Astrocyte (in vitro differentiated cells and primary cell): ENCODE measurements at places on chromosomes 1 and 21.
A peak's percentile ranks its signal among the peaks of the same experiment; 100 is the strongest.

GRCh38 chr1:91400133-91400725 is 4.4 kb downstream of the HFM1 start:
- no peak for DNase-seq

- DNase-seq: peak; percentile 47
Observed at GRCh38 chr1:168613691-168614231, 37.4 kb downstream of the XCL1 start.

DNA sequence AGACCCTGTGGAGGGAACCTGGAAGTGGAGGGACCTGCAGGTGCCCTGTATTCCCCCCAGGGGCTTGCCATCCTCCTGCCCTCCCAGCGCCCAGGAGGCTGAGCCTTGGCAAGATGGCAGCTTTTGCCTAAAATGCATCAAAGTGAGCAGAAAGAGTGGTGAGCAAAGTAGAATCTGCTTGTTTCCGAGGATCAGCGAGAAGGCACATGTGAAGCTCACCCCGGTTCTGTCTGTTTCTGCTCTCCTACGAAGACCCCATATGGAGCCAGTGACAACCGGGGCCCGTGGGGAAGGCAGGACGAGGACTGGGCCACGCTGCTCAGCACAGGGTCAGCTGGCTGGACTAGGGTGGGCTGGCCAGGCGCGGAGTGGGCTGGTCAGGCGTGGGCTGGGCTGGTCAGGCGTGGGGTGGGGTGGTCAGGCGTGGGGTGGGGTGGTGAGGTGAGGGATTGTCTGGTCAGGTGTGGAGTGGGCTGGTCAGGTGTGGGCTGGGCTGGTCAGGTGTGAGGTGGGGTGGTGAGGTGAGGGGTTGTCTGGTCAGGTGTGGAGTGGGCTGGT is 5.2 kb upstream of the FNDC10 start:
- DNase-seq: no peak

DNA sequence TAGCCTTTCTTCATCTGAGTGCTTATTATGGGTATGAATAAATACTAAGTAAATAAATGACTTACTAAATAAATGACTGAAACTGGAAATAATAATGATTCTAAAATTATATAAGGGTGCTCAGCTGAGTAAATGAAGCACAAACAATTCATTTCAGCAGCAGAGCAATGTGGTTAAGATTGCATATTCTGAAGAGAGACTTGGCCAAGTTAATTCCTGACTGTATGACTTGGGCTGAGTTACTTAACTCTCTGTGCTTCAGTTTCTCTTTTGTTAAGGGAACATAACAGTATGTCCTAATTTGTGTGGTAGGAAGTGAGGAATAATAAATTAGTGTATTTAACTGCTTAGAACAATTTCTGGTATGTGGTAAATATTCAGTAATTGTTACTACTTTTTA is 19.1 kb downstream of the AGL start:
- DNase-seq: peak; percentile 67

DNA sequence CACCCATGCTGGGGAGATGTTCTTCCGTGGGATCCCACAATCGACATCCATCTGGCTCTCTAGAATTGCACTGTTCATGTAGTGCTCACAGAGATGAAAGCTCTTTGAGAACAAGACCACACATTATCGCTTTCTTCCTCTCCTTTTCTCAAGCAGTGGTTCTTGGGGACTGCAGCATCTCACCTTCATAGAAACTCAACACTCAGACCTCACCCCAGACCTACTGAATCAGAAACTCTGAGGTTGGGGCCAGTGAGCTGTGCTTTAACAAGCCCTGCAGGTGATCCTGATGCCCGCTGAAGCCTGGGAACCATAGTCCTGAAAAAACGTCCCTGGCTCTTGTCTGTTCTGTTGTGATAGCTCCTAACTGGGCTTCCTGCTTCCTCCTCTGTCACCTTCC is 251.3 kb upstream of the FGGY start:
- DNase-seq: no peak

- DNase-seq: no peak
Observed at GRCh38 chr1:193634876-193635275, 448.5 kb upstream of the B3GALT2 start.

- no peak for DNase-seq
Observed at GRCh38 chr21:44082648-44083440, 24.4 kb upstream of the PWP2 start.

GRCh38 chr1:8317647-8318381 is at the start of gene SLC45A1:
SLC45A1 (plus strand) TSS chr1:8318114; CDS start chr1:8324330, 6,216 bp downstream.
- DNase-seq: peak; percentile 39

- no peak for DNase-seq
Observed at GRCh38 chr1:39670689-39671088, 1.2 kb downstream of the NT5C1A start.

DNA sequence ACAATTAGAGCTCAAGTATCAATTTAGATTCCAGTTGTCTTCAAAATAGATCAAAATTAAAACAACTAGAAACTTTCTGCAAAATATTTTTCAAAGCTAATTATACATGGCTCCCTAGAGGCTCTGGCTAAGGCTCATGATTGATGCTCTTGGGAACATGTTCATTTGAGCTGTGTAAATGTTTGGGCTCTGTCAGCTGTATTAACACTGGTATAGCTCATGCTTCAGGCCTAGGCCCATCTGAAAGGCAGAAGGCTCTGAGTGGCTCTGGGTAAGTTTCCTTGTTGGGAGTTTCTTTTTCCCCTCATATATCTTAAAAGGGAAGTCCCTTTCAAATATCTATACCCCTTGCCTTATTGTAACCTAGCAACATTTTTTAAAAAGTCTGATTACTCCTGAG is 81.3 kb downstream of the UROD start:
- no peak for DNase-seq

DNA sequence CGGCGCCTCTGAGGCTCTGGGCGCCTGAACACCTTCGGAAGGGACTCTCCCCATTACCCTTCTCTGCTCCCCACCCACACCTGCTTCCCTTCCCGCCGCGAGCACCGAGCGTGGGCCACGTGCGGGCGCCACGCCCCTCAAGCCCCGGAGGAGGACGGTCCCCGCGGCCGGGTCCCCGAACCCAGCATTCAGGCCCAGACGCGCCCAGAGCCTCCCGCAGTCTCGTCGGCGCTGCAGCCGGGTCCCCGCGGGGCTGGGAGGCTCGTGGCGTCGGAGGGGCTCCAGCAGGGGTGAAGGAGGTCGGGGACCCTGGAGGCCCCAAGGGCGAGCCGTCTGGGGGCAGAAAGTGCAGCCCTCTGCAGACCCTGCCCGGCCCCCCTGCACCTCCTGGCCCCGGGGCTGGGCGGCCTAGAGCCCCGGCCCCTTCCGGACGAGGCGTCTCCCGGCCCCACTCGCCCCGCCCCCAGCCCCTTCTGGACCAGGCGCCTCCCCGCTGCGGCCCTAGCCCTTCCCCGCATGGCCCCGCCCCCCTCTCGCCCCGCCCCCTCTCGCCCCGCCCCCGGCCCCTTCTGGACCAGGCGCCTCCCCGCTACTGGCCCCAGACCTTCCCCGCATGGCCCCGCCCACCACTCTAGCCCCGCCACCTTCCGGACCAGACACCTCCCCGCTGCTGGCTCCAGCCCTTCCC is 378 bp upstream of the SMIM1 start:
- peak; percentile 49 for DNase-seq

DNA sequence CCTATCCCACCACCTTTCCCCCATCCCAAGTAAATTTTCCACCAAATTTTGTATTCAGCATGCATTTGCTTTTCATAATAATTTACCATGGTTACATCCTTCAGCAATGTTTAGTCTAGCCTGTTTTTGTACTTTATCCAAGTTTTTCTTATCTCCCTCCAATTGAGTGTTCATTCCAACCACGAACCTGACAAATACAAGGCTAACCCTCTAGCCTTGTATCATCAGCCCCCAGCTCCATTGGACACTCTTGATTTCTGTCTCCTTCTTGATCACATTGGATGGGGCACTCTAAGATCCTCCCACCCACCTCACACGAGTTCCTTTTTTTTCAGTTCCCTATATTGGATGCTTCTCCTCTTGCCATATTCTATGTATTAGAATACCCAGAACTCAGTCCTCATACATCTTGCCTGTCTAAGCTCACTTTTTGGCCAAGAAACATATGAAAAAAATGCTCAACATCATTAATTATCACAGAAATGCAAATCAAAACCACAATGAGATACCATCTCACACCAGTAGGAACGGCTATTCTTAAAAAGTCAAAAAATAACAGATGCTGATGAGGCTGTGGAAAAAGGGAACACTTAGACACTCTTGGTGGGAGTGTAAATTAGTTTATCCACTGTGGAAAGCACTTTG is 40.5 kb upstream of the SLC35F3 start:
- DNase-seq: peak; percentile 72

GRCh38 chr1:159302095-159302494 is at the start of gene FCER1A:
FCER1A (plus strand) TSS chr1:159302336; CDS start chr1:159302365, 29 bp downstream.
- no peak for DNase-seq

- no peak for DNase-seq
Observed at GRCh38 chr1:167509587-167509986, 8.7 kb downstream of the CD247 start.

DNA sequence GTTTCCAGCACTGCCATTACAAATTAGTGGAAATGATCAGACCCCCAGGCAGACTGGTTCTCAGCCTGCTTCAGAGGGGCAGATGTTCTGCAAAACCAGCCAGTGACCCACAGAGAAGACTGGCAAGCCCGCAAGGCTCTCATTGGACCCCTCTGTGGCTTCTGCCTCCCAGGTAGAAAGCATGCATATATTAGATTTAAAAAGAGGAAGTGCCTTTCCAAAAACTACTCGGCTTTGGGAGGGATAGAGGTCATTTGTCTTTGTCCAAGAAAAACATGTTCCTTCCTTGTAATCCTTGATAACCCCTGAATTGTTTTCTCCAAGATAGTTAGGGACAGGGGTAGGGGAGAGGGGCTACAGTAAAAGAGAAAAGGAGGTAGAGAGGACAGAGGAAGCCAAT is 11.8 kb downstream of the HIVEP3 start:
- DNase-seq: no peak

DNA sequence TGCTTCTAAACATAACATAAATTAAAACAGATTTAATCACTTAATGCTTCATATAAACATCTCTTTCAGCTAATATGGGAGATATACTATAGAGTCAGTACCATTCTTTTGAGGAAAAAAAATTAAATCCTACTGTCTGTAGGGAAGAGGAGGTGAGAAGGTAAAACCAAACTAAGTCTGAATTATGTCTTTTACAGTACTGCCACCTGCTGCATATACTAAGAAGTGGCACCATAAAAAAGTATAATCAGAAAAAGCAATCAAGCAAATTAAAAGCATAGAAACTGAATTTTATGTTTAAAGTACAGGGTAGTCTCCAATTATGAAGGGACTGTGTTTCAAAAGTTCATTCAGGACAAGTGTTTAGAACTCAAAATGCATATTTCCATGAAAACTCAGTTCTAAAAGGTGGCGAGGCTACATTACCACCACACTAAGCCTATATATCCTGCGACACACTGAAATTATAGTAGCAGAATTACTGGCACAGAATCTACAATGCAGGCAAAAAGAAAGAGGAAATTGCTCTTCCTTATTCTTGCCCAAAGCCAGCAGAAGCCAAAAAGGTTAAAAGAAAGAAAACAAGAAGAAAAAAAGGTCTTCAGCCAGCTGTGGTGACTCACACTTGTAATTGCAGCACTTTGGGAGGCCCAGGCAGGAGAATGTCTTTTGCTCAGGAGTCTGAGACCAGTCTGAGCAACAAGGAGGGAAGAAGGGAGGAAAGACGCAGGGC is 9.0 kb downstream of the NSL1 start:
- DNase-seq: peak; percentile 45

DNA sequence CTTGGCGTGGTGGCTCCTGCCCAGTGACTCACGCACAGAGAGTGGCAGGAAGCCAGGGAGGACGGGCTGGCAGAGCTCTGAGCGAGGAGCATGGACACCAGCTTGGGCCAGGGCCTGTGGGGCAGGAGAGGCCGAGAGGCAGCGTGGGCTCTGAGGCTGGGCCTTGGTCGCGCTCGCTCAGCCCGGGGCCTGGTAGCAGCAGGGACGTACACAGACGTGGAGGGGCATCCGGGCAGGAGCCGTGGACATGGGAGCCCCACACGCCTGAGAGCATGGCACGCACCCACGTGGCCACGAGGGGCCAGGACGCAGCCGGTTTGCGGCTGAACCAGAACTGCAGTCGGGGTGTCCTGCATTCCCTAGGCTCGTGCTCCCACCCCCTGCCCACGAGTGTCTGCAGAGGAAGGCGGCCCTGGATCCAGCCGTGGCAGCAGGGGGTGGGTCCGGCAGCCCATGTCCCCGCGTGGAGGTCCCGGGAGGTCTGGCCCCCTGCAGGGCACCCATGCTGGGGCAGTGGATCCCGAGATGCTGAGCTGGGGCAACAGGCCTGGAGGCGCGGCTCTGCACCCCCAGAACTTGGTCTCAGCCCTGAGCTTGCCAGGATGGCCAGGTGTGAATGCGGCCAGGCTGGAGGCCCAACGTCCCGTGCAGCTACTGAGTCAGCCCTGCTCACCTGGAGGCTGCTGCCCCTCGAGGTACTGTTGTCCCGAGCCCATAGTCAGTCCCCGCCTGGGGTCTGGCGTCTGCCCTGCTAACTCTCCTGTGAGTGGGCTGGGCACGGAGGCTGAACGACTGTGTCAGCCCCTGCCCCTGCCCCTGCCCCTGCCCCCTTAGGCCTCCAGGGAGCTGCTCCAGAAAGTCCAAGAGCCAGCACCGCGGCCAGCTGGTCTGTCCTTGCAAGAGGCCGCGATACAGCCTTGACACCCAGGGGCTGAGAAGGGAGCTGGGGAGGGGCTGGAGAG is 61.6 kb downstream of the SLX9 start:
- DNase-seq: peak; percentile 55

DNA sequence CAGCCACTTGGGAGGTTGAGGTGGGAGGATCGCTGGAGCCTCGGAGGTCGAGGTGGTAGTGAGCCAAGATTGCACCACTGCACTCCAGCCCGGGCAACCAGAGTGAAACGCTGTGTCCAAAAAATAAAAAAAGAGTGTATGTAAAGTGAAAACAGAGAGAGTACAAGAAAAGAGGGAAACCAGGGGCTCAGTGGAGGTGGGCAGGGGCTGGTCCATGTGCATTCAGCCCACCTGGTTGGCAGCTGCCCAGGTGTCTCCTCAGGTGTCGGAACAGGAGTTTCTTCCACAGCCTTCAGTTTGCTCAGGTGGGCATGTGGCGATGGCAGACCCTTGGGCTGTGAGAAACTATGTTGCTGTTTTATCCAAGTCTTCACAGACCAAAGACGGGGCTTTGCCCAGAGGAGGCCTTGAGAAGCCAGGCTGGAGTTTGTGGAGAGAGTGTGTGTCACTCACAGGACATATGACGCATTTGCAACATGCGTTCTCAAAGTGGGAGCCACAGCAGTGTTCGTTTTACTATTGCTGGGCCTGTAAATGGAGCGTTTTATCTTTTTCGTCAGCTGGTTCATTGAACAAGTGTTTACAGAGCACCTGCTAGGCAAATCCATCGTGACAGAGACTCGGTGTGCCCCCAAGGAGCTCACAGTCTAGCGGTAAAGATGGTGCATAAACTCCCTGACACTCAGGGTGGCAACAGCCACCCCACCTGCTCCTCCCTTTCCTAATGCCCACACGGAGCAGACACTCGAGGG is 22.4 kb upstream of the SAMD11 start:
- no peak for DNase-seq
